Renal cortex interstitium (tissue), 15 donors: ENCODE measurements at places on chromosomes 5 and 9.

DNA sequence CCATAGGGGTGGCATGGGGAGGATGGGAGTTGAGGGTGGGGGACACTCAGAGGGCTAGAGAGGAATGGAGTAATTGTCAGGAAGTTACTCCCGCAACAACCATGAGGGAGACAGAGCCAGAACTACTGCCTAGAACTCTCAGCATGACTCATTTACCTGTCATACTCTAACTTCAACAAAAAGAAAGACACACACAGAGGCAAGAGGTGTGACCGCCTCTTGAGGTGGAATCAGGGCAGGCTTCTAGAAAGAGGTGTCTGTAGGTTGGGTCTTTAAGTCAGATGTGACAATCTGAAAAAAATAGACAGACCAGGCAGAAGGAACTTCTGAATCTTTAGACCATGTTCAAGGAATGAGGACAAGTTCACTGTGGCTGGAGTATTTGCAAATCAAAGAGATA, 73.4 kb downstream of the GABBR2 start:
- no peak for DNase-seq

DNA sequence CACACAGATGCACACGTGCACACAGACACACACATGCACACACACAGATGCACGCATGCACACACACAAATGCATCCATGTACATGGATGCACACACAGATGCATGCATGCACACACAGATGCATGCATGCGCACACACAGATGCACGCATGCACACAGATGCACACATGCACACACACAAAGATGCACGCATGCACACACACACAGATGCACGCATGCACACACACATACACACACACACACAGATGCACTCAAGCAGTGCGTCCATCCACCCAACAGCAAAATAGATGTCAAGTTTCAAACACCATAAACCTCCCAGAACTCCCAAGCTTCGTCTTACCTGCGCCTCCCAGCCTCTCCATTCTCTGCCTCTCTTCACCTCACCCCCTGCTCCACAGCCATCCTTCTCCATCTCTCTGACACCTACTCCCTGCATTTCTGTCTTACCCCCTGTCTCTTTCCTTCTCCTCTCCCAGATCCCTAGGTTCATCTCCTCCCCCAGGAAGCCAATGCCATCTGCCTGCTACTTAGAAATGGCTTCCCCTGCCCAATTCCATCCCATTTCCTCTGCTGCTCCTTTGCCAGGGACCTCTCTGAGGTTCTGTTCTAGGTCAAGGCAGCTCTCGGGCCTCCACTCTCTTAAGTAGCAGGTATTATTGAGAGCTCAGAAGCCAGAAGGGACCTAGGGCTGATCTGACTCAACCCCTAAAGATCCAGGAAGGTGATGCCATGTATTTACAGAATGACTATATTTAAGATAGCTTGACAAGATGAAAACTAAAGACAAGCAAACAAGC, 297.2 kb downstream of the MED10 start:
- no peak for DNase-seq

- no peak for DNase-seq
Observed at GRCh38 chr9:92467511-92467910, 14.8 kb downstream of the ASPN start.

DNA sequence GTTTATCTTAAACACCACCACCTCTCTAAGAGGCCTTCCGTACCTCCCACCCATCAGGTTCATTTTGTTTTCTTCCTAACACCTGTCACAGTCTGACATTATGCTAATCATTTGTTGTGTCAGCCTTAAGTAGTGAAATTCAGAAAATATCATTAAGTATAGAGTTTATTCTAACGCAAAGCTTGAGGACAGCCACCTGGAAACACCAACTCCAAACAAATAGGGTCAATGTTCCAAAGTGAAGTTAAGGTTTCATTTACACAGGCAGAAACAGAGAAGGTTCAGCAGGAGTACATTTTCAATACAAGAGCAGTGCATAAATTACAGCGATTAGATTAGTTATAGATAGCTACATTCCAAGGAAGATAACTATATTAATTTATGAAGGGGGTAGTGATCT, 1.3 kb upstream of the SMC5 start:
- no peak for DNase-seq

GRCh38 chr9:25481372-25481771, 196.9 kb downstream of the TUSC1 start:
- no peak for DNase-seq

GRCh38 chr5:139755892-139756671, 39.5 kb upstream of the PSD2 start:
- DNase-seq, result no peak

GRCh38 chr5:22835686-22836085, 17.5 kb downstream of the CDH12 start:
- DNase-seq, result no peak

DNA sequence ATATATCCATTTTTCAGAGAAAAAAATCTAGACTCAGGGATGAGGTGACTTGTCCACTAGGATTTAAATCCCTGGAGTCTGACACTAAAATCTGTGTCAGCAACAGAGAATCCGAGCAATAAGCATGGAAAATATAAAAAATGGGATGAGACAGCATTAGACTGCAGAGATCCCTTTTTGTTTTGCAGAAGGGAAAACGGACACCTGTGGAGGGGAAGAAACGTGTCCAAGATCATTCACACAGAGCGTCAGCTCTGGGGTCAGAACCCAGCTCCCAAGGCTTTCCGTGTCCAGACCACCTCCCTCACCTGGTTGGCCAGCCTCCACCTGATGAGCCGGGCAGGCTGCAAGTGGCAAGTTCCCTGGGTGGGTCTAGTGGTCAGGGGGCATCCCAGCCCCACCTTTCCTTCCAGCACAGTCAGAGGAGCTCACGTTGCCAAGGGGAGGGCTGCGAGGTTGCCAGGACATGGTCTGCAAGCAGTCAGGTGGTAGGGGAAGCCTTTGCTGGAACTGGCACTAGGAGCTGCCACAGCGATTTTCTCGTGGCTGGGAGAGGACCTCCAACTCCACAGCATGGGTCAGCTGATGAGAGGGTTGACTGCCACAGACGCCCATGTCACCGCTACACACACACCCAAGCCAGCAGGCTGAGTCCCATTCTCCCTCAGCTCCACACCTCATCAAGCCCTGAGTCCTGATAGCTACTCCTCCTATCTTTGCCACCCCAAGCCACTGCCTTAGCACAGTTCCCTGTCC, 65.9 kb upstream of the CPLX2 start:
- DNase-seq, result no peak
